ENCODE measurements at places on chromosomes 4 and X.

GRCh38 chrX:139086246-139086645 lies 374.7 kb upstream of the FGF13 start:
- no peak for DNase-seq

- DNase-seq = no peak
Measured at GRCh38 chrX:2383735-2384134, 117.0 kb downstream of the DHRSX start.

- DNase-seq = no peak
Measured at GRCh38 chr4:175407926-175408325, 404.1 kb downstream of the GPM6A start.

GRCh38 chrX:67604979-67605703 lies 61.3 kb downstream of the AR start:
- DNase-seq = no peak

DNA sequence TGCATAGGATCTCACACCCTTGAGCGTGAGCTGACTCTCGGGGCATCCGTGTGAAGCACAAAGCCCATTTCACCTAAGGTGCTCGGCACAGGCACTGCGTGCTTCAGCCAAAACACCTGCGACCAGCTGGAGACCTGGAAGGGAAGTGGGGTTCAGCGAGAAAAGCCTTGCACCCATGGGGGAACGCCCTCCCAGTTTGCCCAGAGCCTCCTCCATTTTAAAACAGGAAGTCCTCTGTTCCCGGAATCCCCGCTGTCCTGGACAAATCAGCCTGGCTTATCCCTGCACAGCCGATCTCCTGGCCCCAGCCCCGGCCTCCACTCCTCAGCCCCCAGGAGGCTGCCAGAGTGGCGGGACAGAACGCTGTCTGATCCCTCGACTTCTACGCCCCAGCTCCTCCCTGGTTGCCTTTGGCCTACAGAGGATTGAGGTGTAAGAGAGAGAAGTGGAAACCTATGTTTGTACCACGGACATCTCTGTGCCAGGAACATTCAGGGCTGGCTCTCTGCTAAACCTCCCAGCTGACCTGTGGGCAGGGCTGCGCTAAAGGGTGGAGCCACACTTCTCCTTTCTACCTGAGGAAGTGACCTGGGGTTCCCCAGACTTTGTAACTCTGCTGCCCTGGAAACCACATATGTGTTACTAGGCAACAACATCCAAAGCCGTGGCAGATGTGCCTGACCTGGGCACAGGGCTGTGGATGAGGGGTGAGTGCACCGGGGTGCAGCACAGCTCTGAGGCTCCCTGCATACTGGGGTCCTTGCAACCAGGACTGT lies 3.8 kb upstream of the C4orf50 start:
- DNase-seq = no peak
